ENCODE measurements at places on chromosomes 7 and 10.

DNA sequence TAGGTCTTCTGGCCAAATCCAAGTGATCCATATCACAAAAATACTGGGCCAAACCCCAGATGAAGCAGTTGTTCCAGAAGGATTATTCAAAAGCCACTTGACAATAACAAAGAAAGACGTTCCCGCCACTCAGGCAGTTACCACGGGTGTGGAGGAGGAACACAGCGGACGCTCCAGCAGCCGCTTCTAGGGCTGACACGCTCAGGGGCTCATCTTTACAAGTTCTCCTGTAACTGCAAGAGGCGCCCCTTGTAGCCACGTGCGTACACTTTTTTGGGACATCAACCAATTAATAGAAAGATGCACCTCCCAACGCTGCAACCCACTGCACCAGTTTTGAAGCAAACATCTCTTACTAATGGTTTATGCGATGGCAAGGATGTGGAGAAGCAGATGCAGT, 159.4 kb downstream of the GRID1 start:
- no peak for DNase-seq

- no peak for DNase-seq
Observed at GRCh38 chr7:26949319-26949718, 84.9 kb upstream of the SKAP2 start.

DNA sequence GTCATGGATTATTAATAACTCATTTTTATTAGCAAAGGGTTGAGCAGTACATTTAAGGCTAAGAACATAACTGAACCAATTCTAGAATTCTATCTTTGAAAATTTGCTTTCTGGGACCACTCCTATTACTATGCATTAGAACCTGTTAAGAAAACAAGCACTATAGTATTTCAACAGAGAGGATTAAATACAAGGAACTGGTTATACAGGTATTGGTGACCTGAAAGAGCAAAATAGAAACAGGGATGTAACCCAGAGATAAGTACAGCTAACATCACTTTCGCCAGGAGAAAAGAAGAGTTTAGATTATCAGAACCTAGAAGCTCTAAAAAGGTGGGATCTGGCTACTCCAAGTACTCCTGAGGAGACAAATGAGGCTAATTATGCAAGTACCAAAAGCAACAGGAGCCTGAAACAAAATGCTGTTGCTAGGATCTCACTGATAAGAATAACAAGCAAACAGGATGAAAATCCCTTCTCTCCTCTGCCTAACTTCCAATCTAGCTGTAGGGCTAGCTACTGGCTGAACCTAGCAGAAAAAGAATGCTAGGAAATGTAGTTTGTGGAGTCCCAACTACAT, 32.1 kb upstream of the ELAPOR2 start:
- no peak for DNase-seq

- DNase-seq, result no peak
Observed at GRCh38 chr7:127396184-127396583, 3.7 kb upstream of the ZNF800 start.

DNA sequence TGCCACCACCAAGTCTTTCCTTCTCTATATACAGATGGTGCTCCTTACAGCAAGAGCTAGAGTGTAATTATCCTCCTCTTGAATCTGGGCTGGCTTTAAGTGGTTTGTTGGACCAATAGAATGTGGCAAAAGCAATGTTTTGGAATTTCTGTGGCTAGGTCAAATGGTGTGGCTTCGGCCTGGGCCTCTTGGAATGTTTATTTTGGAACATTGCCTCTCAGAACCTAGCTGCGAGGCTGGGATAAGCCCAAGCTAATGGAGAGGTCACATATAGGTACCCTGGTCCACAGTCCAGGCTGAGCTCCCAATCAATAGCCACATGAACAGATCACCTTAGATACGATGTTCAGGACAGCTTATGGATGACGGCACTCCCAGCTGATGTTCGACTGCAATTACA, 556.7 kb downstream of the TYW1 start:
- DNase-seq, result no peak

DNA sequence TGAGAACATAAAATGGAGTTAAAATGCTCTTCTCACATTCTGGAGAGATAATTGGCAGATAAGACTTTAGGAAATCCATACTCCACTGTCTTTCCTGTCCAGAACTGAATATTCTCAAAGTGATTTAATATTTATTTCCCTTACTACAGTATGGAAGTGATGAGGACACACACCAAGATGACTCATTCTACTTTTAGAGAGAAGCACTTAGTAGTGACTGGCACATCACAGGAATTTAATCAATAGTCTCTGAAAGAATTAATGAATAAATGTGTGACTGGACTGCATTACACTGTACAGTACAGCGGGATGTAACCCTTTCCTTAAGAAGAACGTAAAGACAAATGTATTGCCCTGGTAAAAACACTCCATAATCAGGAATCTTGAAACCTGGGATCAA, 116.7 kb downstream of the SEMA3E start:
- DNase-seq, result no peak

- DNase-seq, result no peak
Observed at GRCh38 chr7:146028251-146028750, 88.3 kb upstream of the CNTNAP2 start.

DNA sequence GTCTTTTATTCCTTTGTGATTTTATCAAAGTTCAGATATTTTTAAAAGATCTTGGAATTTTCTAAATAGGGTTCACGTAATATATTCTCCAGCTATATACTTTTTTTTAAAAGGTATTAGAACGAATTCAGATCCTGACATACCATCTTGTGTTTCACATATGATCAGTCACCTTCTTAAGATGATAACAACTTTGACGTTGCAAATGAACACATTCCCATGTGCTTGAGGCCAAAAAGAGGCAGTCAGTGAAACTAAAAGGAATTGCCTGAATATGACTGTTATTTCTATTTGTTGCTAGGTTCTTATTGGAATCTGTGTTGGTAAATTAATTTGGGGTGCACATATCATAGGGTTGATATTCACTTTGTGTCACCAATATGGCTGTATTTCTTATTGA, 310.1 kb downstream of the MDFIC start:
- no peak for DNase-seq

DNA sequence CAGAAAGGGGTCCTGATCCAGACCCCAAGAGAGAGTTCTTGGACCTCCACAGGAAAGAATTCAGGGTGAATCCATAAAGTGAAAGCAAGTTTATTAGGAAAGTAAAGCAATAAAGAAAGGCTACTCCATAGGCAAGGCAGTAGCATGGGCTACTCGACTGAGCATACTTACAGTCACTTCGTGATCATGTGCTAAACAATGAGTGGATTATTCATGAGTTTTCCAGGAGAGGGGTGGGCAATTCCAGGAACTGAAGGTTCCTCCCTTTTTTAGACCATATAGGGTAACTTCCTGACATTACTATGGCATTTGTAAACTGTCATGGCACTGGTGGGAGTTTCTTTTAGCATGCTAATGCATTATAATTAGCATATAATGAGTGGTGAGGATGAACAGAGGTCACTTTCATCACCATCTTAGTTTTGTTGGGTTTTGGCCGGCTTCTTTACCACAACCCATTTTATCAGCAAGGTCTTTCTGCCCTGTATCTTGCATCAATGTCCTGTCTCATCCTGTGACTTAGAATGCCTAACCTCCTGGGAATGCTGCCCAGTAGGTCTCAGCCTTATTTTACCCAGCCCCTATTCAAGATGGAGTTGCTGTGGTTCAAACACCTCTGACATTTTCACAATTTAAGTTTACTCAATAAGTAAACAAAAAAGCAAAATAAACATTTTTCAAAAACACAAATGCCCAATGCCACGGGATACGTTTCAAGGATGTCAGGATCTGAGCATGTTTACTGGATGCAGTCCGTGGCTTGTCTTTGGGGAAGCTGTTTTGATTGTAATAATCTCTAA, 37.0 kb downstream of the ALOX5 start:
- peak; percentile 4 for DNase-seq

DNA sequence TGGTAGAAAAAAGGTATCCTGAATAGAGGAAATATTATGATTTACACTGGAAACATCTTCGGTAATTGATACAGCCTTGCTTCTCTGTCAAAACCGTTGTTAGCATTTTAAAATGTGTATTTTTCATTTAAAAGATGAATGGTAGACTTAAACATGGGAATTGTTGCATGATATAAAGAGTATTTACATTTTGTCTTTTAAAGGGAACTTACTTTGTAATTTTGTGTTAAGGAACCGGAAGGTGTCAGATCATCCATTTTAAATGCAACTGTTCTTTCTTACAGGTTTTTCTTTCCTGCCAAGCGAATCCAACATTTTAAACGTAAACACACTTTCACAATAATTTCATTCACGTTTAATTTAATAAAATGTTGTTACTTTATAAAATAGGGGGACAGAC, 1.8 kb upstream of the IGF2BP3 start:
- no peak for DNase-seq

DNA sequence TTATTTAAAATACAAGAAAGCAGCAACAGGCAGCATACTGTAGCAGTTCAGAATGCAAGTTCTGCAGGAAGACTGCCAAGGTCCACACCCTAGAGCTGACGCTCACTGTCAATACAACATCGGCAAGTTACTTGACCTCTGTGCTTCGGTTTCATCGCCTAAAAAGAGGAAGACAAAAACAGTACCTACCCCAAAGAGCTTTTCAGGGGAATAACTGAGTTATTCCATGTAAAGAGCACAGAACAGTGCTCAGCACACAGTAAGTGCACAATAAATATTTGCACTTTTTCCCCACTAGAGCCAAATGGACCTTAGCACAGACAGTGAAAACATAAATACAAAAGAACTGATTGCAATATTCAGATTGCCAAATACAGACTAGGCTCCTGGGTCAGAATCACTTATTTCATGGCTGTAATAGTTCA, 88.6 kb downstream of the USP6NL start:
- DNase-seq, result no peak

Measured in EH (cell line).